CD4-positive, alpha-beta T cell treated with Interleukin-10 for 1 hour (primary cell): ENCODE measurements at places on chromosomes 2 and 18.

DNA sequence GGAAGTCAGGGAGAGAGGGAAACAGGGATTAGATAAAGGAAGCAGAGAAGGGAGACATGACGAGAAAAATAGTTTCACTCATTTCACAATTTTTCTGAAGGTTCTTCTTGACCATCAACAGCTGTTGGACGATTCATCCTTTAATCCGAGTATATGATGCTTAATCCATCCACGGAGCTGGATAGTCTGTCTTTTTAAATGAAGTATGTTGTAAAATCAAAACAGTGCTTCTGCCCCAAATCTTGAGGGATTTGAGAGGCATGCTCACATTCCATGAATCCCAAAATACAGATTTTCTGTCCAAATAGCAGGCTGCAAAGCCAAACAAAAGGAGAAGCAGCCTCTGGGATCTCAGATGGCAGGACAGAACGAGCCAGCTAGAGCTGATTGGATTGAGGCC lies 47.5 kb downstream of the EPAS1 start:
- no peak for DNase-seq

DNA sequence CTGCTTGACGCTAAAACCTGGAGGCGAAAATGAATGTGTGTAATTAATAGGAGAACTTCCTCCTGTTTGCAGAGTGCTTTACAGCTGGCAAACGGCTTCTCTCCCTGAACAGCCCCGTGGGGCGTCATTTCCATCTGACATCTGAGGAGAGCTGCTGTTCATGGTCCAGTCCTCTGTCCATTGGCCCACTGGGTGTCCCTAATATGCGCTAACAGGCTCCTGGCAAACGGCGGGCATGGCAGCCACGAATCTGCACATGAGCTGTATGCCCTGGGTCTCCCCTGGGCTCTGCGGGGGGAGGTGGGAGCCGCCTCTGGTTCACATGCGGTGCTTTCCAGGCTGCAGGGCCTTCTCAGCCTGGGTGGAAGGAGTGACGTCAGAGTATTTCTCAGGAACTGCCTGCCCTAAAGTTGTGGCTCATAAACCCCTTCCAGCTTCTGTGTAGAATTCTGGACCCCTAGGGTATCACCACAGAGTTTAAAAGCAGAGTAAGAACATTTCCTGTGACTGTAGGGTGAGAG lies 73.2 kb downstream of the LRRFIP1 start:
- DNase-seq: peak; percentile 82

- no peak for DNase-seq
These were observed 72.2 kb upstream of the PHLPP1 start for GRCh38 chr18:62643181-62643580.

DNA sequence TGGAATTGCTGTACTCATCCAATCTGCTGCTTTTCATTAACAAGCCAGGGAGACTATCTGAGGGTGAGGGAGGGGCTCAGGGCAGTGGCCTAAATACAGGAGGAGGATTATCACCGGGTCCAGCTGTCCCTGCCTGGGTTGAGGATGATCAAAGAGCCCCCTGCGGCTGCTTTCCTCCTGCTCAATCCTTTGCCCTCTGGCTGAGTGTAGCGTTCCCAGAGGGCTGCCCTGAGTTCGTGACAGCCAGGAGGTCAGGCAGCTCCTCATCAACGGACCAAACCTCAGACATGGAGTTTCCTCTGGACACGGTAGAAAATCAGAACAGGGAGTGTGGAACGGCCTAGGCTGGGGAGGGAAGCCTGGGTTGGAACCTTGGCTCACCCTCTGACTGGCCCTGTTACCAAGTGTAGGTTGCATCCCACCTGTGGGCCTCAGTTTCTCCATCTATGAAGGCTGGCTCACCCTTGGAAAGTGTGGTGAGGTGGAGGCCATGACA lies 23.5 kb downstream of the CIB4 start:
- DNase-seq: no peak

DNA sequence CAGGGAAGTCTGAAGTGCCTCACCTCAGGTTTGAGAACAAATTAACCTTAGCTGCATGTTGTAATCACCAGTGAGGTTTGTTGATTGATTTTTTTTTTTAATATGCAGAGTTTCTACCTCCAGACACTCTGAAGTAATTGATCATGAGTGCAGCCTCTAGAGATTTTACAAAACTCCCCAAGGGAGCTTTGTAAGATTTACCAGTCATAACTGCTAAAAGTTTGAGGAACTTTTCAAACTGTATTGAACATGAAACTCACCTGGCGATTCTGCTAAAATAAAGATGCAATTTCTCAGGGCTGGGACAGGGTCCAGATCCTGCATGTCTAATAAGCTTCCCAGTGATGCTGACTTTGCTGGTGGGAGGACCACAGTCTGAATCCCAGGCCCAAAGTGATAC lies 339.6 kb upstream of the DCC start:
- DNase-seq: no peak

DNA sequence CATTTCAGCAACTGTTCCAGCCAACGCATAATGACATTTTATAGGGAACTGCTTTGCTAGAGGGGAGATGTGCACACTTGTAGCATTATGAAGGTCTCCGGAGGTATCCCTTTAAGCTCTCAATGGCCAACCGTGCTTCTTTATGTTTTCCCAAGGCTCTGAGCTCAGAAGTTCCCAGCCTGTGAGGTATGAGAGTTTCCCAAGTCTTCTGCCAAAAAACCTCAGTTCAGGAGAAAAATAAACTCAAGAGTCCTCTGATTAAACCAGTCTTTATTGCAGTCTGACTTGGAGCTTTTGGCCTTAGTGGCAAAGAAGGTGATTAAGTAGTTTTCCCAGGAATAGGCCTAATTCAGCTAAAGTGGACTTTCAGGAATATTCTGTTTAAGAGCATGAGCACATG lies 35.4 kb upstream of the ZNF532 start:
- no peak for DNase-seq

- no peak for DNase-seq
These were observed 212.1 kb downstream of the TCF4 start for GRCh38 chr18:55375930-55376329.

- no peak for DNase-seq
These were observed 8.4 kb downstream of the COL6A3 start for GRCh38 chr2:237405605-237406004.

DNA sequence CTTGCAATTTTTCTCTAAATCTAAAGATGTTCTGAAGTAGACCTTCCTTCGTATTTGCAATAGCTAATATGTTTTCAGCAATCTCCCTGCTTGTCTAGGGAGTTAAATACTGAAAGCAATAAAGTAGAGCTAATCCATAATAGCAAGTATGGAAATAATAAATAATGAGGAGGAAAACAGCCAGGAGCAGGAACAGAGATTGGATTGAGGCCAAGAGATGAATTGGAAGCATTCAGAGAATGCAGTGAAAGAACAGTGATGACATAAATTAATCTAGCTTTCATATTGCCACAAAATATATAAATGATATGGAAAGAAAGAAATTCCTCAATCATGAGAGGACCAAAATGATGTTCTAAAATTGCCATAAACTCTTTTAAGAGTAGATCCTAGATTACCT lies 679.7 kb downstream of the METTL4 start:
- no peak for DNase-seq

GRCh38 chr2:219060821-219061791 lies at the start of gene IHH:
TSS of gene IHH (minus strand) at chr2:219060921. CDS start at chr2:219060467, 454 bp downstream.
- no peak for DNase-seq

GRCh38 chr2:205731583-205731981 lies 49.3 kb downstream of the NRP2 start:
- no peak for DNase-seq

GRCh38 chr2:33209976-33210375 lies 263.2 kb downstream of the LTBP1 start:
- DNase-seq: no peak

- DNase-seq: peak; percentile 16
These were observed 475.0 kb upstream of the POU3F3 start for GRCh38 chr2:104378853-104379374.

DNA sequence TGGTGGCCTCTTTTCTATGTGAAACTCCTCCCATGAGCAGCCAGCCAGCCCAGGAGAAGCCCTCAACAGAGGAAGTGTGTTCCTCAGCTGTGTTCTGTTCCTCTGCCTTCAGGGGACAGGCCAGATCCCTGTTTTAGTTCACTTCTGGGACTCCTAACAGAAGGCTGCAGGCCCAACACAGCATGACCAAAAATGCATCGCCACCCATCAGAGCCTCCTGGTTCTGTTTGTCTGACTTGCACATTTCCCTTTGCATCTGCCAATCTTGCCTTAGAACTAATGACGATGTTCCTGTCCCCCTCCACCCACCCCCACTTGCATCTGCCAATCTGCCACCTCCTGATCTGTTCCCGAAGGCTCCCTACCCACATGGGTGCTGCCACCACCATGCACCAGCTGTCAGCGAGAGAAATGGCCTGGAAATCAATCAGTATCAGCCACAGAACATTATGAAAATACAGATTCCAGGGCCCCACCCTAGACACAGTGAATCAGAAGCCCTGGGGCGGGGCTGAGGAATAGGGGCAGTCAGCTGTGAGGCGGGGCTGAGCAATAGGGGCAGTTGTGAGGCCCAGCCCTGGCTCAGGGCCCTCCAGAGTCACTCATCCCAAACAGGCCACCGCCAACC lies 51.0 kb downstream of the FAM168B start:
- DNase-seq: no peak

DNA sequence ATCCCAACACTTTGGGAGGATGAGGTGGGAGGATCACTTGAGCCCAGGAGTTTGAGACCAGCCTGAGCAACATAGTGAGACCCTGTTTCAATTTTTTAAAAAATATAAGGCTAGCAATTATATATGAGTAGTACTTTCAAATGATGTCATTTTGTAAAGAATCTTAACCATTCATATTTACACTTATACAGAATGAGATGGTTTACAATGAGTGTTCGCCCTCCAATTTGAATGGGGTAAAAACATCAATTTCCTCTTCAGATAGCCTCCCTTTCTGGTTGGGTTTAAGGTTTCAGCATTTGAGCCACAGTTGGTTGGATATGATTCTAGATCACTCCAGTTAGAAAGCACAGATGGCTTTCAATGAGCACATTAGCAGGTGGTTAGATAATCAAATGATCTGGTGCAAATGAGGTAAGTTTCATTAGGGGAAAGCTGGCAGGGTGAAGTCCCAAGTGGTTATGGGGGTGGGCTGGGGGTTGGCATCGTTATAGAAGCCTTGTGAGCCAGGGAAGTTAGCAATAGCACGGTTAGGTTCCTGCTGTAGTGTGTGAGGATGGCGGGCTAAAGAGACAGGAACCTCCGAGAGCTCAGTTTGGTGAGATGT lies 63.9 kb downstream of the TRPM8 start:
- DNase-seq: no peak

DNA sequence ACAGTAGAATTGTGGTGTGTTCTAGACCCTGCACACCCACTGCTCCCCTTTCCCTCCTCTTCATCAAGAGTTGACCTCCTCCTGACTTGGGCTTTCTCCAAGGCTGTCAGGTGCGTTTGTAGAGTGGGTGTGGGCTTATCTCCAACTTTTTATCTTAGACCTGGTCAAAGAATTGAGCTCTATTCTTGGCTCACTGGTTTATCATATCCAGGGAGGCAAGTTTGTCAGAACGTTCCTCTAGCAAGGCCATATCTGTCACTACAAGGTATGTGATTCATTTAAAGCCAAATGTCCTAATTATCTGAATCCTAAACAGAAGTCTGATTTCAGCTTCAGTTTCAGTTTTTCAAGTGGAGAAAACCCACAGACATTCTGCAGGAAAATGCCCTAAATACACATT lies 117.1 kb upstream of the MGAT5 start:
- no peak for DNase-seq

DNA sequence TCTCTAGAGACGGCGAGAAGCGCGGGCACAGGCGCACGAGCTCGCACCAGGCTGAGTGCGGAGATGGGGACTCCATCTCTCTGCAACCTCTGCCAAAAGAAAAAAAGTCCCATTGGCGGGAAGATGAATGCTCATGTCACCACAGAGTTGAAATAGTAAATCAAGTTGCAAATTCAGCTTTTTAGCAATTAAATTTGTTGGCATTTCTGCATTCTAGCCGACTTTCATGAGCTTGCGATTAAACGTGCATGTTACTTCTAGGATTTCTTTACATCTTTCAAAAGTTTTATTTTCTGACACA lies 588 bp downstream of the CHAC2 start:
- DNase-seq: no peak

DNA sequence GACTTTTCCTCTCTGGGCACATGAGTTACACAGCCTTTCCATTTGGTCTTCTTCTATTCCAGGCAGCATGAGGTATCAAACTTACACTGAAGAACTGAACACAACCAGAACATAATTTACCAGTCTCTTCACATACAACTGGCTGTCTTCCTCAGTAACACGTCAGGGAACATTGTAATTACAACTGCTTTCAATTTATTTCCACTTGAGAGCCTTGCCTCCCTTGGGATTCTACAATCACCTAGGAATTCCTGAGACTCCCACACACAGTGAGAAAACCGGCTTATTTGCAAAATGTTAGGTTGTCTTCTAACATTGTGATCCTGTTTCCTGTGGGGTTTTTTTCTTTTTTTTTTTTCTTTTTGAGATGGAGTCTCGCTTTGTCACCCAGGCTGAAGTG lies 149.9 kb downstream of the TMX3 start:
- no peak for DNase-seq

DNA sequence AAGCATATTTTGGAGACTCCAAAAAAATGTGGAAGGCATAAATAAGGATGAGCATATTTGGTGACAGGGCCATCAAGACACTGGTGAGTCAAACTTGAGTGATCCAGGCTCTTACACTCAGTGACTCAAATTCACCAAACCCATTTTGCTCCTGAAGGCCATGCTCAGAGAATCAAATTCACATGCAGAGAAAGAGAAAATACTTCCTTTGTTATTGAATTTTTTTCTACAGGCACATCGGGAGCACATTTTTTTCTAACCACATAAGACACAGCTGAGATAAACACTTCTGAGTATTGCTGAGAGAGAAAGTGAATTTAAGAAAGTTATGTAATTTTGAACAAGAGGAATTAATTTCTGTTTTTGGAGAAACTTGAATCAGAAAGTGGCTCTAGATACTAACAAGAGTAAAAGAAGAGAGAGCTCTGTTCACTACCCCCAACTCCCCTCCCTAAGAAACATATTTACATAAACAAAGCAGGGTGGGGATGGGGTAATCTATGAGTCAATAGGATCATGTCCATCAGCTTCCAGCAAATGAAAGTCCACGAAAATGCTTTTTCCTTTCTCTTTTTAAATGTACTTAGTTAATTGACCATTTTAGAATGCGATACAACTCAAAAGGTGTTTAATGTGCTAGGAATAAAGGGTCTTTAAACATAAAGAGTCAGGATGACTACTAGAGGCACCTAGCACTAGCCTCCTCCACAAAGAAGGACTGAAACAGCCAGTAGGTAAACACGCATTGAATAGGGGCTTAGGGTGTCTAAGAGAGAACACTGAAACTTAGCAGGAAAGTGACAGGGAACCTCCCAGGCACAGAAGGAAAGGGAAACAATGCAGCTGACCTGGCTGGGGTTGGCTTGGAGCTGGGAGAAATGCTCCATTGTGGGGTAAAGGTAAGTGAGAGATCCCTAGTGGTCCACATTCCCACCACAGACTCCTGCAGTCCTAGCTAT lies 152.3 kb downstream of the KCNE4 start:
- no peak for DNase-seq

DNA sequence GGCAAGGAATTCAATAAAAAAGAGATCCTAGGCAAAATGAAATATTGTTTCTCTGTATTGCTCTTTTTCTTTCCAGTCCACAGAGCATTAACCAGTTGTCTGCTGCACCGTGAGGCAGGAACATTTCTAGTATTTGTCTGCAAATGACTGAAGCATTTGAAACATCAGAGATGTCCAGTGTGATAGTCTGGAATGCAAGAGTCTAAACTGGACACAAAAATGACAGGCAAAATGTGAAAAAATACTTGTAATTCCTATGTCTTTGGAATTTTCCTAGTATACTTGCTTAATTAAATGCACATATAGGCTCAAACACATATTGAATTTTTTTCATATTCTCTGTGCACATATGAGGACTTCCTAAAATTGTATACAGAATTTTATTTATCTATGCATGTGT lies 120.5 kb upstream of the SPATS2L start:
- no peak for DNase-seq
